CD4-positive, alpha-beta T cell treated with Interferon alpha-2 for 1 hour (primary cell): ENCODE measurements at places on chromosomes 5 and 9.

DNA sequence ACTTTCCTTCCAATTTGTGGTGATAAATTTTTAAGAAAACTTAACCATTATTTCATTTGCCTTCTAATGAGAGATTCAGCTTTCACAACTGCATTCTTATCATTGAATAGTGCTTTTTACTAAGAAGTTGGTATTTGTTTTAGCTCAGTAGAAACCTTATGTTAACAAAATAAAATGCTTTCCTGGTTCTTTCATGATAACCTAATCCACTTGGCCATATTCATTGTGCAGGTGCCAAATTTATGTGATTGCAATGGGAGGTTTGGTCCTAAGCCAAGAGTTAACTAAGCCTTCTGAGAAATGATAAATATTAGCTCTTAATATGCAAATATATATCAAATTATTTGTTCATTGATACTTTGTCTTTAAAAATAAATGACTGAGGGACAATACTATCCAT, 141.1 kb upstream of the TLE4 start:
- DNase-seq, result no peak

GRCh38 chr9:88041447-88041846, 67.1 kb upstream of the CDK20 start:
- DNase-seq, result no peak

- no peak for DNase-seq
These were observed 110.5 kb downstream of the SV2C start for GRCh38 chr5:76193635-76194034.

GRCh38 chr5:105677291-105677690, 1993.4 kb downstream of the EFNA5 start:
- DNase-seq, result no peak

DNA sequence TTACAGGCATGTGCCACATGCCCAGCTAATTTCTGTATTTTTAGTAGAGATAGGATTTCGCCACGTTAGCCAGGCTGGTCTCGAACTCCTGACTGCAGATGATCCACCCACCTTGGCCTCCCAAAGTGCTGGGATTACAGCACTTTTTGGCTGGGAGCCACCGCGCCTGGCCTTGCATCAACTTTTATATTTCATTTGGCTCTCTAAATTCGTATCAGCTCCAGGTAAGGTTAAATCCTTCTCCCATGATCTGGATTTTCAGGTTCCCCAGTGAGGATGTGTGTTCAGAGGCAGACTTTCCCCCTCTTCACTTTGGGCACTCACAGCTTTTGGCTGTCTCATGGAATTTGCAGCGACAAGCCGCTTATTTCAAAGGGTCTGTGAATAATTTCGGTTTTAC, 16.8 kb upstream of the RNF38 start:
- no peak for DNase-seq

- no peak for DNase-seq
These were observed 39.3 kb downstream of the NUDT12 start for GRCh38 chr5:103523319-103523718.

- no peak for DNase-seq
These were observed 614.3 kb downstream of the ACTL7B start for GRCh38 chr9:108241384-108242073.

DNA sequence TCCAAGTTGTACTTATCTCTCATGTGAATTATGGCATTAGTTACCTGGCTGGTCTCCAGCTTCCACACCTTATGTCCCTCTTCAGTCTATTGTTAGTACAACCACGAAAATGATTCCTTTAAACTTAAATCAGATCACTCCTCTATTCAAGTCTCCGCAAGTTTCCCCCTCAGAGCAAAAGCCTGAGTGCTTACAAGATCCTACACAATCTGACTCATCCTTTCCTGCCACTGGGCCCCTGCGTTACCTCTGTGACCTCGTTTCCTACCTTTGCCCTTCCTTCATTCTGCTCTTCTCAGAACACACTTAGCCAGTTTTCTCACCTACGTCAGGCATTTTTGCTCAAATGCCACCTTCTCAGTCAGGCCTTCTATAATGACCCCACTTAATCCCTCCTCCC, 45.1 kb upstream of the GLIS3 start:
- DNase-seq, result no peak

GRCh38 chr9:135186248-135187164, 99.0 kb downstream of the OLFM1 start:
- no peak for DNase-seq

- DNase-seq, result no peak
These were observed 85.2 kb upstream of the SMIM23 start for GRCh38 chr5:171700318-171700912.

DNA sequence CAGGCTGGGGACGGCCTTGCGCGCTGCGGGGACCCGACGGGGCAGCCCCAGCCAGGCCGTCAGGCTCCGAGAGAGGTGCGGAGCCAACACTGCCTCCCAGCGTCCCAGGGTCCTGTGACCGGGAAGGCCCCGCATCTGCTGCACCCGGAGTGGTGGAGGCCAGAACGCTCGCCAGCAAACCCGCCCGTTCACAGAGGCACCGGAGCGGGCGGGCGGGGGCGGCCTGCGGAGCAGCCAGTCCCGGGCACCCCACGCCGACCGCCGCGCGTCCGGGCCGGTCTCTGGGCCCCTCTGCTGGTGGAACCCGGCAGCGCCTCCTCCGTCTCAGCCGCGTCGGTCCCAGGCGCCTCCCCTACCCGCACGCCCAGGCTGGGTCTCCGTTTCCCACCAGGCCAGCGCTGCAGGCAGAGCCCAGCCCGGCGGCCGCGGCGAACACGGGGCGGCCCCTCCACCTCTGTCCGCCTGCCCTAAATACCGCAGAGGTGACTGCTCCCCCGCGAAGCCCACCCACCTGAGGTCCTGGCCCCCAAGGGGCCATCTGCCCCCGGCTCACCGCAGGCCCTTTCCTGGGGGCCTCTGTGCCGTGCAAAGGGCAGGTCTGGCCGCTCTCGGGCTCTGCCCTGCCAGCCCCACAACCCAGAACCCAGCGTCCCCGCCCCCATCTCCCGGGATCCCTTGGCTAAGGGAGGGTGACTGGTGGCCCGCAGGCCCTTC, 15.9 kb downstream of the EXD3 start:
- DNase-seq, result peak; percentile 52

DNA sequence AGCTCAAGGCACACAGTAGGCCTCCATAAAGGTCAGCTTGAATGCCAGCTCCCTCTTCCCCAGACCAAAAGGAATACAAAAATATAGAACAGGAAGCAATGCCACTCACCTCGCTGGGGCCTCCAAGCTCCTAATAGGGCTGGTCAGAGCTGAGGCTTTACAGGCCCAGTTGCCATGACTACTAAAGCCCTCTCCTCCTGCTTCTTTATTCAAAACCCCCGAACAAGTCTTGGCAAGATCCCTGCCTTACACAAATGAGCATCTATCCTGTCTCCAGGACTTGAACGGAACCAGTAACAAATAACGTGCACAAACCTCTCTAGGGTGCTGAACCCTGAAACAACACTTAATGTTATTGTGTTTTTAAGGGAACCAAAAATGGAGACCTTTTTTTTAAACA, 136.3 kb downstream of the SIL1 start:
- no peak for DNase-seq

DNA sequence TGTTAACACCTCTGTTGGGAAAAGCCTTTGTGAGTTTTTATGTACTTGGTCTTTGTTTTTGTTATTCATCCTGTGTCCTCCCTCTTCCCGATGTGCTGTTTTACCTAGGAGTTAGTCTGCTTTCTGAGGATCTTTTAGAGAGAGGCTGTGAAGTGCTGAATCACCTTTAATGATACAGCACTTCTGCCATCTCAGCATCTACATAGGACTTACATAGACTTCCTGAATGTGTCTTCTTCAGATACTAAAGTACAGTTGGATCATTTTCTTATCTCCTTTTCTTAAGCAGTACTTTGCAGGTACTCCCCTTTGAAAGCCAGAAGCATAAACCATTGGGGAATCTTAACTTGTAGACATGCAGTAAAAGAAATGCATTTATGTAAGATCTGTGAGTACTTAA, 31.5 kb downstream of the OTULIN start:
- no peak for DNase-seq

DNA sequence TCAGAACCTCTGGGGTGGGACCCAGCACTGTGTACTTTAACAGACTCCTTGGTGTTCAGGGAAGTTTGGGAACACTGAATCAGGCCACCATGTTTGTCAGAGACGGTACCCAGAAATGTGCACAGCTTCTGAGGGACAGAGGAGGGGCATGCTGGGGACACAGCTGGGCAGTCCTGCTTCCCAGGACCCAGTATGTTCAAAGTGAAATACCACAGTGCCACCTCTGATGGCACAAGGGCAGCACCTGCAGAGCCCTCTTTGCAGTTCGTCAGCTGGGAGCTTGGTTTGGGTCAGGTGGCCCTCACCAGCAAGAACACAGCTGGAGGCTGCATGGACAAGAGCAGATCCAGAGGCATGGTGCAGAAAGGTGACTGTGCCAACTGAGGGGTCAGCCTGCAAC, 51.2 kb downstream of the NDST1 start:
- no peak for DNase-seq

GRCh38 chr5:154077696-154078095, 38.9 kb downstream of the MFAP3 start:
- DNase-seq, result no peak

GRCh38 chr9:3526997-3527940, 1.5 kb upstream of the RFX3 start:
- DNase-seq, result peak; percentile 51

- DNase-seq, result no peak
These were observed 14.8 kb upstream of the COL5A1 start for GRCh38 chr9:134626571-134627416.

DNA sequence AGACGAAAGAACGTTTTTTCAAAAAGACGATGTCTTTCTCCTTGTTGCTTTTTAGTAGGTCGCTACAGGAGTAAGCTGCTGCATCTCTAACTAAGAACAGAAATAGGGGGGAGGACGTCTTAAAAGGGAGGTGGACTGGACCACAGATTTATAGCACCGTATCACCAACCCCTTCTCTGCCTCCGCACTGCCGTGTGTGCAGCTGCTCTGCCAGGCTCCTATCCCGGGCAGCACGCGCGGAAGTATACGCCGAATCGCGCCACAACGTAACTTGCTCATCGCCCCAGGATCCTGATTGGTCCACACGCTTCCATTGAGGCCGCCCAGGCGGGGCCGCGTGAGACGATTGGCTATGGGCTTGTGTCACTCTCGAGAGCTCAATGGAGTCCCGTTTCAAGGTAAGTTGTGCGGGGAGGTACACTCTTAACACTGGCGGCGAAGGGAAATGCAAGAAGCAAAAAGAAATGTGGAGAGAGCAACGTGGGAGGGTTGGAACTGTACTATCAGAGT, at the start of gene ELAVL2:
Gene ELAVL2 (minus strand): TSS at position 121 of the 510 bp plus-strand sequence. CDS start 64,006 bp downstream, outside the sequence.
- no peak for DNase-seq

- DNase-seq, result no peak
These were observed 33.6 kb upstream of the HSD17B4 start for GRCh38 chr5:119418606-119419100.

- no peak for DNase-seq
These were observed 305.8 kb downstream of the TRIM32 start for GRCh38 chr9:116992865-116993264.

DNA sequence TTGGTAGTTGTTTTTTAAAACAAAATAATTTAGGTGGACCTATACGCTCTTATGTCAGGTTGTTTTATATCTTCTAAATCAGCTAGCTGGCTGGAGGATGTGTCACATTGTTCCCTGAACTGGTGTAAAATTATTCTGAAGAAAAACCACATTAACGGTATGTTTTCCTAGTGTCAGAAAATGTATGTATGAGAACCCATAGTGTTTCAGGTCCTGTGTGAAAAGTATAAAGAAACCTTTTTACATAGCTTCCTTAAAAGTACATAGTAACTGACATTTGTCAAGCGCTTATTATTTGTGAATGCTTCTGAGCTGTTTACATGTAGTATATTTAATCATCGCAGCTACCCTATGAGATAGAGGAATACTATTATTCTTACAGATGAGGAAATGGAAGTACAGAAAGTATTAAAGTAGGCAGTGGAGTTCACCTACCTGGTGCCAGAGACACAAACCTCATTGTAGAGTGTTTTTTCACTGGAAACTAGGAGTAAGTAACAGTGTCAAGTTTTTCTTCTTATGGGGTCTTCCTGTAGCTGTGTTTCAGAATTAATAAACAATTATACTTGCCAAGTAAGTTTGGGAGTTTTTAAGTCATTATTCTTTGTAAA, 10.4 kb upstream of the FAM120AOS start:
- peak; percentile 12 for DNase-seq

GRCh38 chr5:149651686-149652085, 70.4 kb downstream of the ARHGEF37 start:
- no peak for DNase-seq

GRCh38 chr5:1226839-1227581, 1.8 kb downstream of the SLC6A18 start:
- DNase-seq, result no peak

GRCh38 chr9:37221489-37222106, 101.2 kb downstream of the ZCCHC7 start:
- no peak for DNase-seq

- DNase-seq, result no peak
These were observed 61.4 kb upstream of the AFAP1L1 start for GRCh38 chr5:149210225-149210624.

DNA sequence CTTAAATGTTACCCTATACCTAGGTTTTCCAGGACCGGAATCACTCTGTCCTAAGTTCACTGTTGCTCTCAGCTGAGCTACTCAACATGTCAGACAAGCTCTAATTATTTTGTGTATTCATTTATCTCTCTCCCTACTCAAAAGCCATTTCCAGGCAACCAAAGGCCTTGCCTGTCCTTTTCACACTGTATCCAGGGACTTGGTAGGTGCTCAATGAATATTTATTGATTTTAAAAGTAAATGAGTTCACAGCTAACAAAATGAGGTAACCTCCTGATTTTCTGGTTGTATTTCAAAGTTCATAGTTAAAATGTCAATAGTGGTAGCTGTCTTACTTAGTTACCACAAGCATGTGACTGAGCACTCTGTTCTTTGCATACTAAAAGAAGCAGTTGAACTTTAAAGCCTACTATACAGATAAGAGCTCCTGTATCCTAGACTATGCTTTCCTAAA, 522.2 kb downstream of the ACTL7B start:
- DNase-seq, result no peak

DNA sequence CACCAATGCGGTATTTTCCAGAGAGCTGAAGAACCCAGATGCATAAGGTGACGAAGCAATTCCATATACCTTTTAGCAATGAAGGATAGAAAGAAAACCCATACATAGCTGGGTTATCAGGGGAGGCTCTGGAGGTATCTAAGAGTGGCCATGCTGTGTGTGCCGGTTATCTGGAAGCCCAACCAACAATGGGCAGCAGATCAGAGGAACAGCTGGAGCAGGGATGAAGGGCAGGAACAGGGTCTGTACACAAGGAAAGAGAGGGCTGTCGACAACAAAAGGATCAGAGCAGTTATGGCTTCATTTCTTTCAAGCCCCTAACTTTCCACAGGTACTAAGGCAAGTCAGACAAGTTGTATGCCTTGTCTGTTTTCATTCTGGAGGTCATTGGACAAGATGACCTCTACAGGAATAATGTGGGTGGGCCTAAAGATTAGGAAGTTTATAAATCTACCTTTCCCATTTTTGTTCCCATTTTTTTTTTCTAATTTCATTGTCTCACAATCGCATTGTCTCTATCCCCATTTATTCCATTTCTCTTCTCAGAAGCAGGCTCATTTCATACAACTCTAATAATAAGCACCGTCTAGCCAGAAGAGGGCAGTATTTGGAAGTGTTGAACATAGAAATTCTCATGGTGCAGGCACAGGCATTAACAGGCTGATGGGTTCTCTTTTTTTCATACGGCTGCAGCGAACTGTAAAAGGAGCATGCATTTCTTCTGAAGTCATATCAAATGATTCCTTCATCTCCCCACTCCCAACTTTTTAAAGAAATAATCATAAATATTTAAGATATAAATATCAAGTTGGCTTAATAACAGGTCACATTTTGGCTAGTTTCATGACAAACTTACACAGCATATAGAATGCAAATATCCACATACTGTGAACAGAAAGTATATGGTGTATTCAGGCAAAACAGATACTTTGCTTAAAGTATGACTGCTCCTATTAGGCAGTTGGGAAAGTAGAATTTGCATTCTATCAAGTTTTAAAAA, 63.5 kb downstream of the ZNF474 start:
- no peak for DNase-seq
